ENCODE measurements at places on chromosomes 3 and 15.
A peak's percentile ranks its signal among the peaks of the same experiment; 100 is the strongest.

- no peak for DNase-seq
These were observed 35.7 kb downstream of the CCDC80 start for GRCh38 chr3:112605285-112605684.

DNA sequence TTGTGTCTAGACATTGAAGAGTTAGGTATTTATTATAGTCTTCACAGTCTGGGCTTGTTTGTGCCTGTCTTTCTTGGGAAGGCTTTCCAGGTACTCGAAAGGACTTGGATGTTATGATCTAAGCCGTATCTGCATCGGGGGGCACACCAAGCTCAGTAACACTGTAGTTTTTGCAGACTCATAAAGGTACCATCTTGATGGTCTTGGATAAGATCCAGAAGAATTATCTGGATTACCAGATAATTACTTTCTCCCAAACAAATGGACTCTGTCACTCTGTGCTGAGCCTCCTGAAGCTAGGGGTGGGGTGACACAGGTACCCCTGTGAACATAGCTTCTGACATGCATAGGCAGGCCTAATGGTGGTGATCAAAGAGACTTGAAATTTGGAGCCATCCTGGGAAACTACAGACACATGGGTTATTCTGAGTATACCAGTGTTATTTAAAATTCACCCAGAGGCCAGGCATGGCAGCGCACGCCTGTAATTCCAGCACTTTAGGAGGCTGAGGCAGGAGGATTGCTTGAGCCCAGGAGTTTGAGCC, 238.6 kb upstream of the TPM1 start:
- DNase-seq = no peak

GRCh38 chr3:65884071-65884470, 154.6 kb downstream of the MAGI1 start:
- DNase-seq = no peak

DNA sequence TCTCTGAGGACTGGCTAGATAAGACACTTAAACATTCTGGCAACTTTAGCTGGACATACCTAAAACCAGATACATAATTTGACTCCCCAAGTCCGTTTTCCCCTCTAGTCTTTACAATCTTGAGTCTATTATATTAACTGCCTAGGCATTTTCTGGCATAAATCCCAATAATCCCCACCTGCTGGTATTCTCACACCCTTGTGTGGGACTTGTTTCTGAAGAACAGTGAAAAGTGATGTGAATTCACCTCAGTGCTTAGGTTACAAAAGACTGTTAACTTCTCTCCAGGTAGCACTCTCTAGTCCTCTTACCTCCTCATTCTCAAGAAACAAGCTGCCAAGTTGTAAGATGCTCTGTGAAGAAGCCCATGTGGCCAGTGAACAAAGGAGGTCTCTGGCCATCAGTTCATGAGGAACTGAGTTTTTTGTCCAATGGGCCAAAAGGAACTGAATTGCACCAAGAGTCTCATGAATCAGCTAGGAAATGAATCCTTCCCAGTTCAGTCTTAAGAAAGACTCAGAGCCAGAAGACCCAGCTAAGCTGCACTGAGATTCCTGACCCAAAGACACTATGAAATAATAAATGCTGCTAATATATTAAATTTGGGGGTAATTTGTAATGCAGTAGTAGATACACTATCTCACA, 4.1 kb downstream of the OSBPL11 start:
- no peak for DNase-seq

- peak; percentile 40 for DNase-seq
These were observed 81.6 kb upstream of the CHMP2B start for GRCh38 chr3:87145553-87145952.

DNA sequence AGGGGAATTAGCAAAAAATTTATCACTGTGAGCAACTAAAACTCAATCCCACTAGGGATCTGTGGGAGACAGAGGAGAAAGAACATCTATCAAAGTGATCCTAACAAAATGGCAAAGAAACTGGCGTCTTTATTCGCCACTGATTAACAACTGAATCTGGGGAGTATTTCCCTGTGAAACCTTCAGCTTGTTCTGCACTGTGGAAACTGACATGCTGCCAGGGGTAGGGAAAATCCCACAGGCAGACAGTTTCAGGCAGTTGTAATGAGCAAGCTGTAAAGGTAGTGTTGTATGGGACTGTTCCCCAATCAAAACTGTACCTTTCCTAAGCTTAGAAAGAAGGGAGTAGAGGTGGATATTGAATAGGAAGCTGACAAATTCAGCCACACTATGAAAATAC, 611.7 kb downstream of the VGLL3 start:
- no peak for DNase-seq

DNA sequence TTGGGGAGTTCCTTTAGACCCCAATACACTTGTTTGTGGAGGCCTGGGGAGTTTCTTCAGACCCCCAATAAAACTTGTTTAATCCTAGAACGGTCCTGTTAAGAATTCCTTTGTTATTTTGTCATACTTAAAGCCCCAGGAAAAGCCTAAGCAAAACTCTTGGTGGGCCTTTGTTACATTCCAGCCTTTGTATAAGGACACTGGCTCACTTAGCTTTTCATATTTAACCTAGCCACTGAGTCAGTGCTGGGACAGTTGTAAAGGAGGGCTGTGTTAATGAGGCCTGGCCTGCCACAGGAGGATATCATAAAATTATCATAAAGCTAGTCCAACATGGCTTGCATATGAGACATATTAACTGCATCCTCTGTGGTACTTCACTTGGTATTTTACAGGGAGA, 760.1 kb downstream of the ZNF385D start:
- DNase-seq = no peak

GRCh38 chr15:31806106-31806505, 224.2 kb upstream of the CHRNA7 start:
- DNase-seq = no peak

DNA sequence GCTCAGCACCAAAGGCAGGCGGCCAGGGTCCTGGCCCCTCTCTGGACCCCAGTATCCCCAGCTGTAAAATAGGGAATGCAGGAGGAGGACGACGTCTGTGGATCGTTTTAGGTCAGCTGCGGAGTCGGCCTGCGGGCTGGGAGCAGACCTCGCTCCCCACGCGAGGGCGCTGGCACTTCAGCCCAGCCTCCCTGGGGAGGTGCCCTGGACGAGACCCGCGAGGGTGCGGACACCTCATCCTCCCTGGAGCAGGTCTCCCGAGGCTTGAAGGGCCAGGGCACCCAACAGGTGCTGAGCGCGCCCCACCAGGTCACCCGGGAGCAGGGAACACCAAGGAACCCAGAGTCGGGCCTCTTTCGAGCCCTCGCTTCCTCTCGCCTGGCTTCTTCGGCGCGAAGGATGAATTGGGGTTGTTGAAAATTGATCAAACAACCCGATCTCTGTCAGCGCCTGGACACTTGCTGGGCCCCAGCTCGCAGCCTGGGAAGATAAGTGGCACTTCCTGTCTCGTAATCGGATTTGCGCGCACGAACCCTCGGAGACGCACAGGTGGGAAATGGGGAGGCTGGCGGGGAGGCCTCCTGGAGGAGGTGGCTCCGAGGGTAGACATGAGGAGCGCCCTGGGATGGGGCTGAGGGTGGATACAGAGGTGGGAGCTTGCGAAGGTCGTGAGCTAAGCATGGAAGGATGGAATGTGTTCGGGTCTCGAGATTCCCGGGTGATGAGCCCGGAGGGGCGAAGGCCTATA, 588 bp upstream of the VIPR1 start:
- DNase-seq = peak; percentile 58

DNA sequence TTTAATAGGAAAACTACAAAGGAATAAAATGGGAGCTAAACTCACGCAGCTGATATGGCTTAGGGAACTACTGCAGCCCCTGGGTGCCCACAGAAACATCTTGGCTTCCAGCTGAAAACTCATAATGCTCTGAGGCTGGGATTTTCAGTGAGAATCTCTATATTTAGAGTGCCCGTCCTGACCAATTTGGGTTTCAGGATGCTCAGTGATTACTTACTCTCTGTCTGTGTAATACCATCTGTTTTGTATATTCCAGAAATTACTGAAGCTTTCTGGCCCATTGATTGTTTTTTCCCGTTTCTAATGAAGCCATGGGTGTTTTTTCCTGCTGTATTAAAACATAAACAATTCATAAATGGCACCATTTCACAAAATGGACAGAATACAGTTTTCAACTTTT, 50.6 kb upstream of the ZNF385D start:
- DNase-seq = no peak

- DNase-seq = no peak
These were observed 28.5 kb downstream of the ARHGEF3 start for GRCh38 chr3:56772952-56773938.

- no peak for DNase-seq
These were observed 2.8 kb downstream of the RPS17 start for GRCh38 chr15:82537351-82537908.

DNA sequence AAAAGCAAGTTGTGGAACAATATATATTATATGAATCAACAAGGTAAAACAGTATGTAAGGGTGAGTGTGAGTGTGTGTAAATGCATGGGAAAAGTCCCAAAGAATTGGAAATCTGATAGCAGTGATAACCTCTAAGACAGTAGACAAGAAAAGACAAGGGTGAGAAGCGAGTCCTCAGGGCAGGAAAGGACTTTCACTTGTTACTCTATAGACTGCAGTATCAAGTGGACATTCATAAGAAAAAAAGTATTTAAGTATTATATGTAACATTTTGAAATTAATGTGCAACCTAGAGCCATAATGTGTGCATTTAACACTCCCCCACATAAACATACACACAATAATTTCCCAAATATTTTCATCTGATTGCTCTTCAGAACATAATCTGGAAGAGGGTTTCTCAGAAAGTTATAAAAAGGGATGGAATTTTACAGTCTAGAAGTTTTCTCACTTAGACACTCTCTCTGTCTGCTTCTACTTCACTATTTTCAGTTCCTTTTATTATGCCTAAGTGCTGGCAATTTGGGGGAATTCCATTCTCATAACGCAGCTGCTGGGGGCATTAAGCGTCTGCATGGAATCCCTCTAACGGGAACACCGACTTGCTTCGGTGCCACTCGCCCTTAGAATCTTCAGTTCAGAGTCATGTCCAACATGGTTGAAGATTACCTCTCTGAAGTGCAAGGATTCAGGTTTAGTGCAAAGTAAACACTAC, 50.0 kb upstream of the CDIN1 start:
- DNase-seq = no peak

- no peak for DNase-seq
These were observed 268.0 kb downstream of the NR2F2 start for GRCh38 chr15:96598514-96598913.

DNA sequence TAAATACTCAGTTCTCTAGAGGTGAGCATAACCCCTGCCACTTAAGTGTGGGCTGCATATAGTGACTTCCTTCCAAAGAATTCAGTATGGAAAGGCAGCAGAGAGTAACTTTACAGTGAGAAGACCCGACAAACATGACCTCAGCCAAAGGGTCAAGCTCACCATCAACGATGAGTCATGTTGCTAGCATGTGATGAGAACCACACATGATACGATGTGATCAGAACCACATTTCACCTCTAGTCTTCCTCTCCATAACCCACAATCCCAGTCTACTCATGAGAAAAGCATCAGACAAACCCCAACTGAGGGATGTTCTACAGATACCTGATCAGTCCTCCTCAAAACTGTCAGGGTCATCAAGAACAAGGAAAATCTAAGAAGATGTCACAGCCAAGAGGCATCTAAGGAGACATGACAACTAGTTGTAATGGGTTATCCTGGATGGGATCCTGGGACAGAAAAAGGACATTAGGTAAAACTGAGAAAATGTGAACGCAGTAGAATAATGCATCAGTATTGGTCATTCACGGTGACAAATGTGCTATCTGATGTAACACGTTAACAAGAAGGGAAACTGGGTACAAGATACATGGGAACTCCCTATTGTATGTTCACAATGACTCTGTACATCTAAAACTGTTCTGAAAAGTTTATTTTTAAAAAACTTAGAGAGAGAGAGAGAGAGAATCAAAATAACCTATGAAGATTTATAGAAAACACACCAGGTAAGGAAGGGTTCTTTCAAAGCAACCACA, 28.3 kb downstream of the SEC61A1 start:
- DNase-seq = no peak

- DNase-seq = no peak
These were observed 405 bp upstream of the SPG21 start for GRCh38 chr15:64990168-64990470.

GRCh38 chr3:108403686-108404345, 106.6 kb downstream of the MYH15 start:
- DNase-seq = no peak

GRCh38 chr3:130760922-130761321, 14.3 kb upstream of the PIK3R4 start:
- no peak for DNase-seq

DNA sequence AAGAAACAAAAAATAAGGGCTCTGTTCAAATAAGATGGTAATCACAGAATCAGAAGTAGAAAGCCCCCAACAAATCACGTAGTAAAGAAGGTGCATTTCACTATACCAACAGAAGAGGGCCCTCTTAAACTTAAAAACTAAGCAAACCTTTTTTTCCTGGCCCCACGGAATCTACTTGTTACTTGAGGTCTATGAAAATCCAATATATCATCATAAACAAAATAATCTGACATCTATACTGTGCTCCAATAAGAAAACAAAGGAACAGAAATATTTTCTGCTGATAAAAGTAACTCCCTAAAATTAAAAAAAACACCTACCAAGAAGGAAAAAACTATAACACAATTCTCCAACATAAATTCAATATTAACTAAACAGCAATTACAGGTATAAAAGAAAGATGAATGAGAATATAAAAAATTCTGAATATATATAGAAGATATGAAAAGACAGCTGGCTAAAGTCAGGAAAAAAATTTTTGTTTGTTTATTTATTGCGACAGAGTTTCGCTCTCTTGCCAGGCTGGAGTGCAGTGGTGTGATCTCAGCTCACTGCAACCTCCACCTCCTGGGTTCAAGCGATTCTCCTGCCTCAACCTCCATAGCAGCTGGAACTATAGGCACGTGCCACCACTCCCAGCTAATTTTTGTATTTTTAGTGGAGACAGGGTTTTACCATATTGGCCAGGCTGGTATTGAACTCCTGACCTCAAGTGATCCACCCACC, 81.8 kb downstream of the CLASP2 start:
- DNase-seq = peak; percentile 68

GRCh38 chr15:78389738-78390137, 48.3 kb upstream of the IREB2 start:
- DNase-seq = no peak

DNA sequence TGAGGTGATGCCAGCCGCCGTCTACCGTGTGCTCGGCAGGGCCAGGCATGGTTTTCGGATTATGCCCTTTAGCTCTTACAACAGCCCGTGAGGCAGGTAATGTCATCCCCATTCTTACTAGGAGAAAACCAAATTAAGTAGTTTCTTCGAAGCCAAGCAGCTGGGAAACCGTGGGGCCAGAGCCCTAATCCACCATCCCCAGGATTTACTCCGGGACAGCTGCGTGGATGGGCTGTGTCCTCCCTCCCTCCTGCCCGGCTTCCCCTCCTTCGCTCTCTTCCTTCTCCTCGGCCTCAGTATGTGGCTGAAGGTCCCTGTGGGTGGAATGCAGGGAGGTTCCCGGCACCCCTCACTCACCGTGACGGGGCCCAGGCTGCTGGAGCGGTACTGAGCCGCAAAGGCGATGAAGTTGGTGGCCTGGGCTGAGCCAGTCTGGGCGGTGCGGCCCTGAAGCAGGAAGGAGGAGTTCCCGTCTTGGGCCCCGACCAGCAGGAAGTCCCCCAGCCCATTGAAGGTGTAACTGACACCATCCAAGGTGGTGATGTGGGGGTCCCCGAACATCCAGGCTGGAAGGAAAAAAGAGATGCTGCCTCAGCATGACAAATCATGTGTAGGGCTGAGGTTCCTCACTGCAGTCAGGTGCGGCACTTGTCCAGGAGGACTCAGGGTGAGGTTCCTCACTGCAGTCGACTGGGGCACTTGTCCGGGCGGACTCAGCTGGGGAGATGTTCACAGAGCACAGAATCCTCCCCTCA, 42.5 kb downstream of the MUC20 start:
- no peak for DNase-seq
